ENCODE measurements at places on chromosomes 2 and 18.

DNA sequence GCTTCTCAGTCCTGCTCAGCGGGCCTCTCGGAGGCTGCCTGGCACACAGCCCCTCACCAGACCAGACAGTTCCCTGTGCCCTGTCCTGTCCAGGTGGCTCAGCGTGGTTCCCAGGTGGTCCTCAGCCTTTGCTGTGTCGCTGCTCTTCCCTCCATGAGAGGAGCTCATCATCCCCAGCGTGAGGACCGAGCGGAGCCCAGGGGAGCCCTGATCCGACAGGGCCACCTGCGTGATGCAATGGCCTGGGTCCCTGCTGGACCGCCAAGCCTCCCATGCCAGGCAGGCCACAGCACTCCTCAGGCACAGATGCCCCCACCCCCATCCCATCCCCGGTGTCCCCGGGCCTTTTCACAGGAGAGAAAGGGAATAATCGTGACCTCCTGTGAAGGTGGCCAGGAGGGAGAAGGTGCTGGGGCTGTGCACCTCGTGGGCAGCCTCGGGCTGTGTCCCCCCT is 4.3 kb downstream of the GPC1 start:
- DNase-seq: no peak

- DNase-seq: no peak
These were observed 23.3 kb downstream of the CHST10 start for GRCh38 chr2:100394111-100394641.

- DNase-seq: no peak
These were observed 170.9 kb downstream of the CAPN13 start for GRCh38 chr2:30636311-30636710.

- no peak for DNase-seq
These were observed 85.3 kb downstream of the C1QL2 start for GRCh38 chr2:119073213-119073612.

DNA sequence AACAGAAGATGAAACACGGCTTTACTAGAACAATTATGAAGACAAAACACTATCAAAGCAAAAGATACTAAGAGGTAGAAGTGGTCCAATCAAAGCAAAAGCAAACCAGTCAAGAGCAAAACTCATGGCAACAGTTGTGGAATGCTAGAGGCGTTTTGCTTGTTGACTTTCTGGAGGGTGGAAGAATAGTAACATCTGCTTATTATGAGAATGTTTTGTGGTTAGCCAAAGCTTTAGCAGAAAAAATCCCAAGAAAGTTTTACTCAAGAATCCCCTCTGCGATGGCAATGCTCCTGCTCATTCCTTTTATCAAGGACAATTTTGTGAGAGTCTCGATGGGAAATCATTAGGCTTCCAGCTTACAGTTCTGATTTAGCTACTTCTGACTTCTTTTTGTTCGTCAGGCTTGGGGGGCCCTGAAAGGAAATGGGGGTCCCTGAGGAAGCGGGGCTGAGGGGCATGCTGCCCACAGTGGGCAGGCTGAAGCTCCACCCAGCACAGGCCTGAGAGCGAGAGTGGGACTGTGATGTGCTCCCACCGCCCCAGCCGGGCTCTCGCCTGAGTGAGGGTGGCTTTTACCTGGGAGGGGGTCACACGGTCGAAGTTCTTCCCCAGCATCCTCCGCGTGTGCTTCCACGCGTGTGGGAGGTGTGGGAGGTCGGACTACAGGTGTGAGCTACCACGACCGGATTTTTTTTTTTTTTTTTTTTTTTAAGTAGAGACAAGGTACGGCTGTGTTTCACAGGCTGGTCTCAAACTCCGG is 49.0 kb upstream of the MC4R start:
- DNase-seq: peak; percentile 21

- no peak for DNase-seq
These were observed 33.1 kb upstream of the DYNAP start for GRCh38 chr18:54557958-54558357.

- no peak for DNase-seq
These were observed 75.4 kb upstream of the KCNE4 start for GRCh38 chr2:222976521-222977061.

- no peak for DNase-seq
These were observed 25.8 kb upstream of the TWIST2 start for GRCh38 chr2:238821944-238822670.

DNA sequence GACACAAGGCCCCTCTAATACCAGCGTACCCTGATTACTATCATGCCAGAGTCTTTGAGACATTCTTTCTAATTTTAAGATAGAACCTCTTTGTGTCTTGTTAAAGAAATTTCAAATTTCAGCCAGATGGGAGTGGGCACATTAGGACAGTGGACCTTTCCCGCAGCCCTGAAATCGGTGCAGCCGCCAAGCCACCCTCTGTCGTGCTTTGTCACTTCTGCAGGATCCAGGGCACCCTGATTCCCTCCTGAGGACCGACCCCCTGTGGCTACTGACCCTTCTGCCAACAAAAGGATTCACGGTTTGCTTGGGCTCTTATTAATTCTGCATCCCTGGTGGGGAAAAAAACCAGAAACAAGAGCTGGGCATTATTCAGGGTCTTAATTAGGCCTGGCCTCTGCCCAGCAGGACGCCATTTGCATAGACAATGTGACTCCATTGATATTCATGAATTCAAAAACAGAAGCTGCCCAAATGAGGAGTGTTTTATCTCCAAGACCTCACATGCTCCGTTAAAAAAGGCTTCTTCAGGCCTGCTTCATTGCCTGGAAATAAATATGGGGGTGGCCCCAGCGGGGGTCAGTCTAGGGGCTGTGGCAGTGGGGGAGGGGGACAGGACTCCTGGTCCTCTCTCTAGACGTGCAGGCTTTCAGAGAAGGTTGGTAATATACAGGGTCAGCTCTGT is 116.9 kb downstream of the ALPK2 start:
- DNase-seq: no peak

- DNase-seq: no peak
These were observed 29.3 kb upstream of the SOS1 start for GRCh38 chr2:39150102-39150562.

- DNase-seq: no peak
These were observed 138.8 kb upstream of the DNMT3A start for GRCh38 chr2:25480561-25480960.

DNA sequence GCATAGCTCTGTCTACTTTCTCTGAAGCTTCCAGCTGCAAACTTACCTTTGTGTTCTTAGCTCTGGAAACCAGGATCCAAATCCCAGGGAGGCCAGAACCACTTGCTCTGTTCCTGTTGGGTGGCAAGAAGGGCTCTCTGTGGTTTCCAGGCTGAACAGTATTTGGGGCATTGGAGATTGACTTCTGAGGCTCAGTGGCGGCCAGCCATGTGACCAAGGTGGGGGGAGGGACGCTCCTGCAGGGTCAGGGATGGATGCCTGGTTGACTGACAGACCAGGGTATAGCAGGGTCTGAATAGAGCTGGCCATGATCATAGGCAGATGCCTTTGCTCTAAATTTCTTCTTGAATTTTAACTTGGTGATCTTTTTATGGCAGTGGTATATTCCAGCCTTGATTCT is 15.1 kb downstream of the SLC4A5 start:
- DNase-seq: no peak

GRCh38 chr18:47163241-47163640 is 12.9 kb downstream of the IER3IP1 start:
- DNase-seq: no peak

GRCh38 chr2:56455642-56456041 is 271.9 kb downstream of the CCDC85A start:
- DNase-seq: no peak

DNA sequence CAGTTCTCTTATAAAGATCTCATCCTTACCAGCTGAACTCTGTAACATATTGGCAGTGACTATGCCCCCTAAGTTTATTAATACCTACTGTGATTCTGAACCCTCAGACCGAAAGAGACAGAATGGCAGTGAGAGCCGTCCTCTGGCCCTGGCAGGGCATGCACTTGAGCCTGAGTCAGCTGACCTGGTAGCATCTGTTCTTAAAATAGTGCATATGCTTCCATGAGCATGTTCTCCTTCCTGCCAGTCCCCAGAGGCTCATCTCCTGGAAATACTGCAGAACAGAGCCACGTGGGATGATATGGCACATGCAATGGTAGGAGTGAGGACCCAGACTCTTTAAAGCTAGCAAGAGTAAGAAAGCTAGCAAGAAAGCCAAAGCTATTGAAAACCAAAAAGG is 59.0 kb downstream of the RASGRP3 start:
- no peak for DNase-seq

DNA sequence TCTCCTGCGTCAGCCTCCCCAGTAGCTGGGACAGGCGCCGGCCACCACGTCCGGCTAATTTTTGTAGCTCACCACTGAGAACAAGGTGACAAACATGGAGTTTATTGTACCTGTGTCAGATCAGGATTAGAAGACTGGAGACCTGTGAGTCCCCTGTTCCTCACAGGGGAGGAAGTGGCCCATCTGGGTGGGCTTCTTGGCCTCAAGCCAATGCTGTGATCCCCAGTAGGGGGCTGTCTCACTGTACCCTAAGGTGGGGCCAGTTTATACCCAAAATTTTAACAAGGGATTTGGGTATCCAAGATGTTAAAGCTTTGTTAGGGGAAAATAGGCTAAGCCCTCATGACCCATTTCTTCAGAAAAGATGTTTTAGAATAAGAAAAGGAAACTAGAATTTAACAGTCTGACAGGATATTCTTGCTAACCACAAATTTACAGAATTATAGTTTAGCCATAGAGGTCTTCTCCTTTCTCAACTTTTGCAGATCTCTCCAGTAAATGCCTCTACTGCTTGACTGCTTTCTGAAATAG is 16.3 kb downstream of the PCBP1 start:
- DNase-seq: no peak

GRCh38 chr2:148730085-148730484 is 85.5 kb downstream of the EPC2 start:
- DNase-seq: no peak

GRCh38 chr2:18273205-18273604 is 287.2 kb downstream of the RDH14 start:
- no peak for DNase-seq

DNA sequence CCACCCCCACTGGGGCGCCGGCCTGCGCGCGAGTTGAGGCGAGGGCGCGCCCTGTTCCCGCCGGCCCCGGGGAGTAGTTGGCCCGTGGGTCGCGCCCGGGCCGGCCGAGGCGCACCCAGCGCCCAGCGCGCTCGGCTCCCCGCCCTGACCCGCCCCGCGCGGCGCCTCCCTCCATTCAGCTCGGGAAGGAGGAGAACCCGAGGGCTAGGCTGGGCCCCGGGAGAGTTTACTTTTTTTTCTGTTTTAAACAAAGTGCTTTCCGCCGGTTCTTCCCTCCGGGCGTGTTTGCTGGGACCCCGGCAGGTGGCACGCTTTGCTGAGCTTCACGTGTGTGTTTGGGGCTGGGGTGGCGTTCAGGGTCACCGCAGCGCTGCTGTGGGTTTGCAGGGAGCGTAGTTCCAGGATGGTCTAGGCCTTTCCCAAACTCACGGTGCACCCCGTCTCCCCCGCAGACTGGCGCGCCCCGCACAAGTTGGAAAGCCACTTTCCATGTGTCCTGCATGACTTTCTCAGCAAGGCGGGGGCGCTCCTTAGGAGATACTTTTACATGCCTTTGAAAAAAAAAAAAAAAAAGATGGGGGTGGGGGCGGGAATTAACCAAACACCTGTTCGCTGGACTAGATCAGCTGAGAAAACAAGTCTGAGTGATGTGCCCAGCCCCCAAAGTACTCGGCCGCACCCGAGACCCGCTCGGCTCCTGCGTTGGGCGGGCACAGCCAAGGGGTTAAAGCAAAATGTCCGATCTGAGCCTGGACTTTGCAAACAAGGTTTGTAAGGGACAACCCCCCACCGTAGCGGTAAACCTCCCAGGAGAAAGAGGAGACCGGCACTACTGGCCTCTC is 825 bp downstream of the ITGA6 start:
- no peak for DNase-seq

GRCh38 chr18:13543811-13544732 is 182.3 kb downstream of the FAM210A start:
- no peak for DNase-seq

DNA sequence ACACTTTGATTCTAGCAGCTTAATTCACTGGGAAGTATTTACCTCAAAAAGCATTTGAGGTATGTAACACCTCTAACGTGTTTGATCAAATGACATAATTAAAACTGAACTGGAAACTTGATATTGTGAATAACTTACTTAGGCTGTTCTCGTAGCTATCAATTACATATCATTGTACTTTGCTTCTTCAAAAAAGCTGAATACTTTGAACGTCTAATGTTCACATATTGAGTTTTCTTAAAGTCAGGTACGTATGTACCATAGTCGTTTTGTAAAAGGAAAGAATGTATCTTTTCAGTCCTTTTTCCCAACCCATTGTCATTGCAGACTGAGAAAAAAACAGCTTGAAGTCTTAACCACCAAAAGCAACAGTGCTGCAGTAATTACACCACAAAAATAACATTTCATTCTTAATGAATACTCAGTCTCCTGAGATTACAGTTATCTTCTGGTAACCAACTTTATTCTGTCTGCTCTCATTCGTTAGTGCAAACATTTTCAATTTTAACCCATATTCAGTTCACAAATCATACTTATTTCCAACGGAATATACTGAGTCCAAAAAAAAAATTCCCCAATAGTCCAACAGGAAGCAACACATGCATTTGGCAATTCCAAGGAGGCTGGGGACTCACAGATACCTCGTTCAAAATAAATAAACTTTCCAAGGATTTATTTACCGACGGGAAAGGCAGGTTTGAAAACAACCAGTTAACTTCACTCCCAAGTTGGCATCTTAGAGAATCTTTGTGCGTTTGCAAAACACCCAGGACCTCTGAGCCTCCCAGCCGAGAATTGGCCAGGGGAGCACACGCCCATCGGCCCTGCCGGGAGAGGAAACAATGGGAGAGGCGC is 1.1 kb downstream of the CHN1 start:
- no peak for DNase-seq

All from GM04504 (cell line).